ENCODE measurements at places on chromosomes 3 and 15.

- DNase-seq: no peak
Observed at GRCh38 chr3:122907471-122907870, 112.6 kb downstream of the SLC49A4 start.

DNA sequence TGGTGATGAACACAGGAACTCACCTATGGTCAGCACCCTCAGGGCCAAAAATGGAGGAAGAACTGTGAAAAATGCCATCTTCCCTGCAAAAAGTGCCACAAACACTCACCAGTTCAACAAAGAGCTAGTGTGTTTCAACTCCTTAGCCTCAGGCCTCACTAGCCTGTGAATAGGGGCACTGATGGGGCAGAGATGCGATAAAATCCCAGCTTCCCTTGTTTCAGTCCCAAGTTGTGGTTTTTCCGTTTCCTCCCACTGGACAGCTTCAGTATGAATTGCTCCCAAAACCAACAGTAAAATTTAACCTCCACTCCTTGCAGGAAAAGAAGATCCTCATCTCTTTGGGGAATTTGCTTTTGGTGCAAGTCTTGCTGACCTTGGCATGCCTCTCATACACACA, 117.4 kb upstream of the ADAMTS9 start:
- DNase-seq: no peak

GRCh38 chr3:119456469-119456868, 6.9 kb downstream of the TMEM39A start:
- no peak for DNase-seq

GRCh38 chr3:64056606-64057180, 33.4 kb upstream of the PSMD6 start:
- DNase-seq: no peak

- DNase-seq: peak; percentile 98
Observed at GRCh38 chr3:158058495-158059130, 47.6 kb downstream of the SHOX2 start.
